NCI-H1417 (cell line): ENCODE measurements at places on chromosomes 6 and 20.

DNA sequence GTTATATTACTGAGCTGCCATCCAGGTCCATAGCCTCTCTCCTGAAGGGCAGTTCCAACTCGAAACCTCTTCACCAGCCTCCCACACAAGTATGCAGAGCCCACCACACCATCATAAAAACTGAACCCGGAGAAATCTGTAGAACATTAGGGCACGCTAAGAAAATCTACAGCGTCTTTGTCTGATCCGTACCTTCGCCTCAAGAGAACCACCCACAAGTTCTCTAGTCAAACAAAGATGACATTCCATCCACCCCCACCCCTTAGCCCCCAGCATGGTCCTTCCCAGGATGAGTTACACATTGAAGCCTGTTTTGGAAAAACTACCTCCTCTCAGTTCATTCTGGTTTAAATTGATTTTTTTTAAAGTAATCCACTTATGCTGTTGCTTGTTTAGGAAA lies 219.7 kb downstream of the ZMYND8 start:
- DNase-seq = no peak

GRCh38 chr6:35291491-35291890 lies 6.1 kb upstream of the DEF6 start:
- DNase-seq = no peak

DNA sequence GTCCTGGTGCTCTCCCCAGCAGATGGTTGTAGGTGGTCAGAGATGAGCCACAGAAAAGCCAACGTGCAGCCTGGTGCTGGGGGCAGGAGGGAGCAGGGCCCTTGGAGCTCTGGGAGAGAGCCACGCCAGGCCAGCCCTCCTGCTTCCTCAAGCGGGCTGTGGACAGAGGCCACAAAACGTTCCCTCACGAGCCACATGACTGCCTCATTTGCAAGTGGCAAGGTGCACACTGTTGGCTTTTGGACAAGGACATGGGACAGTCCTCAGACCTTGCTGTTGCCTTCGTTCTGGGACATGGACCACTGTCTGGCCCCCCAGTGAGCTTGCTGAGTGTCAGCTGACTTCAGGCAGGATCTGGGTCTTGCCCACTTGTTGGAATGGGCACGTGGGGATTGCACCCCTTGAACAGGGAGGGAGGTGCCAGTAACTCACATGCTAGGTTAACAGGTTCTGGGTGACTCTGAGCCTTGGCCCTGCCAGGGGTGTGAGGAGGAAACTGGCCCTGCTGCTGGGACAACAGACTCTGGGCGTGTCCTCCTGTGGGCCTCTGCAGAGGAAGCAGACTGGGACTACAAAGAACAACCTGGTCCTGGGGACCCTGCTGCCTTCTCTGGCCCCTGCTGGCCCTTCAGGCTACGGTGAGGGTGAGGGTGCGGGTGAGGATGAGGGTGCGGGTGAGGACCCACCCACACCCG lies 2.6 kb downstream of the SLCO4A1 start:
- DNase-seq = no peak

DNA sequence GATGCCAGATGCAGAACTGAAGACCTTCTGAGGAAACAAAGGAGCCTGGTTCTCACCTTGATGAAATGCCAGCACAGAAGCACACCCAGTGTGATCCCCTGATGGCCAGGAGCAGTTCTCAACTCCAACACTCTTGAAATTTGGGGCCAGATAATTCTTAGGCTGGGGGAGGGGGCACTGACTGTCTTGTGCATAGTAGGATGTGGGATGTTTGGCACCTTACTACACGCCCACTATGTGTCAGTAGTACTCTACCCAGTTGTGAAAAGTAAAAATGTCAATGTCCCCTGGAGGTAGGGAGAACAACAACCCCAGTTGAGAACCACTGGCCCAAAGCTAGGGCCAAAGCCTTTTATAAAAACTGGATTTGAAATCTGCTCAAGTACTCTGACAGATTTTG lies 398.3 kb upstream of the ARID1B start:
- DNase-seq = no peak

- no peak for DNase-seq
Observed at GRCh38 chr6:155313602-155314091, 637 bp downstream of the TFB1M start.

- DNase-seq = no peak
Observed at GRCh38 chr6:47240277-47240890, 69.3 kb downstream of the TNFRSF21 start.
